NCI-H524 (cell line): ENCODE measurements at places on chromosomes 7 and 10.

DNA sequence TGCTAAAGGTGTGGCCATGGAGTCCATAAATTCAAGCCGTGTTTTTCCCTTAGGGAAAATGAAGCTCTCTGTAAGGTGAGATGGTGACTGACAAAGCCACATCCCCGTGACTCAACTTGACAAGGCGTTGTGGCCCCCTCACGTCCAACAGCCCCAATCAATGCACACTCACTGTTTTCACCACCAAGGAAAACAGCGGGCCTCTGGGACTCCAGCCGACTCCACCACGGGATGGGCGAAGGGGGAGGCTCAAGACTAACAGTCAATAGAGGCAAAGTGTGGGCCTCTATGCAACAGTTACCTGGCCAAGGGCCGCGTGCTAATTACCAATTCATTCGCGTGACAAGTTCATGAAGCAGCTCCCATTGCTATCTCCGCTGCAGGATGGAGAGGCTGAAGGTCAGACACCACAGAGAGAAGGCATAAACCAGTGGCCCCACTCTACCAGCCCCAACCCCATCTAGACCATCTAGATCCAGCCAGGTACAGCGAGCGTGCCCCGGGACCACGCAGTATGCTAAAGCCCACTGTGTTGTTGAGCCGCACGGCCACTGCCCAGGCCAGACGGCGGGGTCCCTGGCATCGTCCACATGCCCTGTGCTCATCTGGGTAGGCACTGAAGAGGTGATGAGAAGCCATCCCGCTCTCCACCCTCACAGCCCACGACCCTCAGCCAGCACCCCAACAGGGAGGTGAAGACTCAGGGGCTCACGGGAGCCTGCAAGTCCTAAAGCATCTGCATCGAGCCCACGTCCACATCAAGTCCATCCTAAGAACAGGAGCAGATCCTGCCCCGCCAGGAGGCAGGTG, 76.1 kb downstream of the PROSER2 start:
- no peak for DNase-seq

DNA sequence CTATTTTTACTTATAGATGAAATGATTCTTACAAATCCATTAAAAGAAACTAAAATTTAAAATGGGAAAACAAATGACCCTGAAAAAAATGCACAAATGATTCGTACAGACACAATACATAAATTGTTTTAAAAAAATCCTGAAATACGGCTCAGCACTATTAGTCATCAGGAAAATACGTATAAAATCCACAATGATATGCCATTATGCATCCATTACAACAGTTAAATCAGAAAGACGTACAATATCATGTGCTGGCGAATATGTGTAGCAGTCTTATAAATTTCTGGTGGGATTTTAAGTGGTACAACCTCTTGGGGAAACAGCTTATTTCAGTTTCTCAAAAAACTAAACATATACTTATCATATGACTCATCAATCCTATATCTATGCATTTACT, 600.1 kb upstream of the STEAP1 start:
- DNase-seq: no peak

DNA sequence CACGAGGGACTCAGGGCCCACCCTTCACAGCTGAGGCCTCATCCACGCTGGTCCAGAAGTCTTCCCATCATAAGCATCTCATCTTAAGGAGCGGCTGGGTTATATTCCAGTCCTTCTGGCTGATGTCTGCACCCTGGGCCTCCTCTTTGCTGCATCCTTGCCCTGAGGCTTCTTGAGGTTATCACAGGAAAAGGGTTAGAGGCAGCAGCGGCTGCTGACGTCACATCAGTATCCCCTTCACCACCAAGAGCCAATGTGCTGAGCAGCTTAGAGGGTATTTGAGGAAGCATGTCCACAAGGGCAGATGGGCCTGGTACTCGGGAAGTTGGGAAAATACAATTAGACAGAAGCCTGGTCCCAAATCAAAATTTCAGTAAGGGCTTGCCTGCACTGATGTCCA, 125.1 kb downstream of the PLXNA4 start:
- DNase-seq: no peak

DNA sequence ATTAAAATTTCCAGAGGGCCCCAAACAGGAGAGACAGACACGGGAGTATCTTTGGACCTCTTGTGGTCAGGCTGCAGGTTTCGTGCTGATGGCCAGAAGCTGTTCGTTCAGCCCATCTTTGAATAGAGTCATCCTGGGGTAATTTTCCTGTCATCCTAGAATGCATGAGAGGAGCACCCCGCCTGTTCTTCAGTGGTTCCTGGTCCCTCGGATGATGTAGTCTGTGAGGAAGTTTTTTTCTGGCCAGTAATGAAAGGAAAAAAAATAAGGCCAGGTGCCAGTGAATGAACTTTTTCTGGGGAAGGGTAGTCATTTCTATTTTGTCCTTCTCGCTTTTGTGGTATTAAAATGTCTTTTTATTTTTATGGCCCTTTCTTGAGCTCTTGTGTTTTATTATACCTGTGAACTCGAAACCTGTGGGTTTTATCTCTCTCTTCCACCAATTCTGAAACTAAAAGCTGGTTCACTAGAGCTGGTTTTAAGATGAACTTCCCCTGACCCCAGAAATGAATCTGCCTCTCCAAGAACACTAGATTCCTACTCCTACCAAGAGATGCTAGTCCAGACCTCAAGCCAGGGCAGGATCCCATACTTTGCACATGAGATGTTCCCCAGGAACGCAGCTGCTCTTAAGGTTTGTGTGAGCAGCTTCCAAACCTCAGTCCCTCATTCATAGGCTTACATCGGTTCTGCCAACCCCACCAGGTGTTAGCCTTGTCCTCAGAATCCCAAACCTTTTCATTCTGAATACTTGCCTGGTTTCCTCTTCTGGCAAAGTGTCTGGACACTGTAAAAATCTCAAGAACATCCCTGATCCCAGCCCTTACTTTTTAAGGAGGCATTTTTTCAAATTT, 15.4 kb upstream of the MEST start:
- no peak for DNase-seq

GRCh38 chr10:103759100-103759781, 96.1 kb downstream of the SH3PXD2A start:
- no peak for DNase-seq

DNA sequence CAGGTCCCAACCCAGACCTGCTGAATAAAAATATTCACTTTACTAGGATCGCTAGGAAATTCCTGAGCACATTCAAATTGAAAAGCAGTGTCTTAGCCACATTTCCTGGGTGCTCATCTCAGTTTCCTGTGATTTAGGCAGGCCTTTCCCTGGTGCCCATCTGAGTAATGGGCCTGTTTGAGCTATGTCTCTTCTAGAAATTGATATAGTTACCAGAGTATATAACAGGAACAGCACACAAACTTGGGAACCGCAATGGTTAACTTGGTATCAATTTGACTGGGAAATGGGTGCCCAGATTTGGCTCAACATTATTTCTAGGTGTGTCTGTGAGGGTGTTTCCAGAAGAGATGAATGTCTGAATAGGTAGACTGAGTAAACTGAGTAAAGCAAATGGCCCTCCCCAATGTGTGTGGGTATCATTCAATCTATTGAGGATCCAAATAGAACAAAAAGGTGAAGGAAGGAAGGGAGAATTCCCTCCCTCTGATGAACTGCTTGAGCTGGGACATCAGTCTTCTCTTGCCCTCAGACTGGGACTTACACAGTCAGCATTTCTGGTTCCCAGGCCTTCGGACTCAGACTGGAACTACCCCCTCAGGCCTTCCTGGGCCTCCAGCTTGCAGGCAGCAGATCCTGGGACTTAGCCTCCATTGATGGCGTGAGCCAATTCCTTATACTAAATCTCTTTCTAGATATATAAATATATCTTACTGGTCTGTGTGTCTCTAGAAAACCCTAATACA, 99.1 kb downstream of the CCDC71L start:
- no peak for DNase-seq

DNA sequence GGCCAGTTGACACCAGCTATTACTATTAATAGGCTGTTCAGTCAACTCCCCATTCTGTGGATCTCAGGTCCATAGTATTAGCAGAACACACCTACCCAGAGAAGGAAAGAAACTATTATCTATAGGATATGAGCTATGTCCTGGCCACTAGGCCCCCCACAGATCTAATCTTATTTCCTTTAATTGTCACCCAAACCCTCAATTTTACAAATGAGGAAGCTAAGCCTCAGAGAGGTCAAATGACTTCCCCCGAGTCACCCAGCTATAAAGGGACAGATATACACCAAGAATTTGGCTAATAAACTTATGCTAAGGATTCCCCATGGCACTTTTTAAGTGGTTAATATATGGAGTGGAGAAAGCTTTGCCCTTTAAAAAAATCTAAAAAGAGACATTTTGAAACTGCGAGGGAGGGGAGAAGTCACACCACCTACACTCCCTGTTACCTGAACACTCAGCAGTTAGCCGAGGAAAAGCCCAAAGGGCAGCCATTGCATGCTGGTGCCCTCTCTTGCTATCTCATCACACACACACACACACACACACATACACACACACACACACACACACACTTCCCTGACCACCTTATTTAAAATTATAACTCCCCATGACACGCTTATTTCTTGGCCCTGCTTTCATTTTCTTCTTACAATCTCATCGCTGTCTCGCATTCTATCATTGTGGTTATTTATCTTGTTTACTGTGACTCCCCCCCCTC, 157.0 kb upstream of the ADO start:
- no peak for DNase-seq

- DNase-seq: no peak
Measured at GRCh38 chr10:86043236-86043635, 323.4 kb downstream of the GRID1 start.

DNA sequence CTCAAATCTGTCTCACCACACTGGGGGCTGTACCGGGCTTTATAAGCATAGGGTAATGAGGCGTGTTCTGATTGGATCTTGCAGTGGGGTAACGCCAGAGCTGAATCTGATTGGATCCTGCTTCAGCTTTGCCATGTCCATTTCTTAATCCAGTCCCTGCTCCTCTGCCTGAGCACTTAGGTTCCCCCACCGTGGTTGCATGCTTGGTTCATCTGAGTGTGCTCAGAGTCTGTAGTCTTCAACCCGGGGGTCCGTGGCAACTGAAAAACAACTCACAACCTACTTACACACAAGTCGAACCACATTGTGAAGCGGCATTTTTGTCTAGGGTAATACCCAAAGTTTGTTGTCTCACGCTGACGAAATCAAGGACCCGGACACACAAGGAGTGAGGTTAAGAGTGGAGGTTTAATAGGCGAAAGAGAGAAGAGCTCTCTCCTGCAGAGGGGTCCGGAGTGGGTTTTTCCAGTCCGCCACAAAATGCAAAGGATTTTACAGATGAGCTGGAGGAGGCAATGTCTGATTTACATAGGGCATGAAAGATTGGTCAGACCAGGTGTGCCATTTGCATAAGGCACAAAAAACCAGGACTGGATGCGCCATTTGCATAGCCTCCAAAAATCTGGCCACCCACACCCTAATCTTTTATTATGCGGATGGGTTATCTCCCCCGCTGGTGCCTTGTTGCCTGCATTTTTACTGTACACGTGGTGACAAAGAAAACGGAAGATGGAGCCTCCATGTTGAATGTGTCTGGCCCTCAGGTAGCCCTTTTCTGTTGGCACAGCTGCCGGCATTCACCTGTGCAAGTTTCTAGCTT, 641.8 kb upstream of the FOXK1 start:
- DNase-seq: no peak

- no peak for DNase-seq
Measured at GRCh38 chr7:82018226-82018625, 248.4 kb upstream of the HGF start.

GRCh38 chr7:65953890-65954450, 28.0 kb downstream of the GUSB start:
- no peak for DNase-seq

GRCh38 chr7:1647961-1648672, 22.0 kb upstream of the ELFN1 start:
- no peak for DNase-seq

DNA sequence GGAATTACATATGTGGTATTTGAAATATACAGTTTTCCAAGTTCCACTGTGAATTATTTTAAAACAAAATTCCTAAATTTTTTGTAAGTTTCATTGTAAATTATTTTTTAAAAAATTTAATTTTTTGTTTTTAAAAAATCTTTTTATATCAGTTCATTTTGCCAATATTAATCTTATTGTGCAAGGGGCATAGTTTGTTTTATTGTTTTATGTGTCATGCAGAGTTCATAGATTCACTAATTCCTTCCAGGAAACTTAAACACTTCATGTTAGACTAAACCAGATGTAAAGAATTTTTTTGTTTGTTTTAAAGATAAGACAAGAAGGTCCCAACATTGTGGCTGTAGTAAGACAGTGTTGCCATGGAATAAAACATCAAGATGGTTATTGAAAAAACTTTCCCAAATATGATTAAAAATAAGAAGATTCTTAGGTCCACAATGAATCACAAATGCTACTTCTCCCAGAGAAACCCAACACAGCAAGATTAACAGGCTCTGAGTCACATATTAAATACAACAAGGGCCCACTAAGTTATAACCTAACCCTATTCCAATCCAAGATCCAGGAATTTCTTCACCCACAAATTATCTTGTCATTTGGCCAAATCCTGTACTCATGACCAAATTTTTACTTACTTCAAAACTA, 464.7 kb upstream of the IGFBP3 start:
- no peak for DNase-seq

- no peak for DNase-seq
Measured at GRCh38 chr10:49162063-49162462, 26.1 kb downstream of the TMEM273 start.

DNA sequence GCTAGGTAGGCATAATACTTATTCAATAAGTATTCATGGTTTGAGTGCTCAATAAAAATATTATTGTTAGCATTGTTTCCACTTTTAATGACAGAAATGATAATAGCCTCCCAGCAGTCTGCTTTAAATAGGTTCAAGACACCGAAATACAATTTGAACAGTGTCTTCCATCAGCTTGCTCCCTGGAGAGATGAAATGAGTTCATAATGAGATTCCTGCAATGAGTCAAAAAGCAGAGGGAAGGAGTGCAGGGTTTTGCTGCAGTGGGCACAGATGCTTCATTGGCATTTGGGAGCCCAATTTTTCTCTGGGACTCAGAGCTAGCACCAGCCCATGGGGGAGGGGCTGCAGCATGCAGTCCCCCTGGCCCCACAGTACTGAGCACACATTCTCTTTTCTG, 32.6 kb upstream of the CHCHD3 start:
- no peak for DNase-seq

DNA sequence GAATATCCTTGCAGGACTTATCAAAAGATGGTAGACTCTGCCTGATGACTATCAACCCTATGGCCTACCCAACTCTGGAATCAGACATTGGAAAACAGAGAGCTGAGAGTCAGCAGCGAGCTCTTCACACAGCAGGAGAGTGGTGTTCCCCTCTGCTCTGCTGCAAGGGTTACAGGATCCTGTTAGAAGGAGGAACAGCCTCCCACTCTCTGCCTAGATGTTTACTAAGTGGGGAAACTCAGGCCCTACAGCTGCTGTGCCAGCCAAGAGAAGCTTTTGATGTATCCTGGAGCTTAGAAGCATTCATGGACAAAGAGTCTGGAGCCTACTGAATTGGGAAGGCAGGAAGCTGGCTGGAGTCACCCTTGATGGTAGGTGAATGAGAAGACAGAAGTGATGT, 104.6 kb downstream of the ABLIM1 start:
- no peak for DNase-seq

DNA sequence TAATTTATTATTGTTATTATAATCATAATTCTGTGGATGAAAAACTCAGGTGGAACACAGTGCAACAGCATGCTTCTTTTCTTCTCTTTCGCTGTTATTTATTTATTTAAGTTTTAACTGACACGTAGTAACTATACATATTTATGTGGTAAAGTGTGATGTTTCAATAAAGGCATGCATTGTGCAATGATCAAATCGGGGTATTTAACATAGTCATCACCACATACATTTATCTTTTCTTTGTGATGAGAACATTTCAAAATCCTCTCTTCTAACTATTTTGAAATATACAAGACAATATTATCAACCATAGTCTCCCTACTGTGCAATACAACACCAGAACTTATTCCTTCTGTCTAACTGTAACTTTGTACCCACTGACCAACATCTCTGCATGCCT, 152.5 kb upstream of the LYZL1 start:
- no peak for DNase-seq
